ENCODE measurements at places on chromosomes 7 and 10.

DNA sequence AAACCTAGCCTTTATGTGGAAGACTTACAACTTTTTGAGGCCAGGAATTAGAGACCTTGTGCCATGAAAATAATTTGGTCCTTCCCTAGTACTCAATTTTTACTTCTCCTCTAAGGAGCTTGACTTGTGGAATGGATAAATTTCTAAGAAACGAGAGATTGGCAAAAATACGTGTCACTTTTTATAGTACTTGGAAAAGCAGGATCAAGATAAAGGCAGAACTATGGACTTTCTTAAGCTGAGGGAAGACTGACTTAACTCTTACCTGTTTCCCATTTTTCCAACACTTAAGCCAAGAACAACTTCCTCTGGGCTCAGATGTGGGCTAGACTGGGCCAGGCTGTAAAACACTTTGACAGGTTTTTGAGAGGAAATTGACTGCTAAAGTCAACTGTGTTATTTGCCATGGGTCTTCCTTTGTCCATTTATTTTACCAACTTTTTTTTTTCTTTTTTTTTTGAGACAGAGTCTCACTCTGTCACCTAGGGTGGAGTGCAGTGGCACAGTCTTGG, 2.0 kb upstream of the WBP1L start:
- no peak for DNase-seq

- DNase-seq = no peak
These were observed 53.4 kb downstream of the TNS3 start for GRCh38 chr7:47528471-47528870.

DNA sequence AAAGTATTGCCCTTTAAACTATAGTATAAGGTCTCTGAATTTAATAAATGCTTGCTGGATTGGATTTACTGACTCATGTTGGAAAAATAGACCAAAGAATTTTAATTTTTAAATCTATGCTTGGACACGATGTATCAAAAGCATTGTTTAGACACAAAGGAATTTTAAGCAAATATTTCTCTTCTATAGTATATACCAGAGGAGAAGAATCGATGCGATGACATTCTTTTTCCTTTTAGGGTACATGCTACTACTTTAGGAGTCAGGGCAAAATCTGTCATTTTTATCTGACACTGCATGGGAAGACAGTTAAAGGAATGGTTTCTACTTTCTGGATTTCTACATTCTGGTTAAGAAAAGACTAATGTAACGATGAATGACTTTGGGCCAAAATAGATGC, 339.9 kb downstream of the BMPER start:
- DNase-seq = no peak

GRCh38 chr7:102832674-102833073, 80.1 kb upstream of the LRRC17 start:
- DNase-seq = no peak

DNA sequence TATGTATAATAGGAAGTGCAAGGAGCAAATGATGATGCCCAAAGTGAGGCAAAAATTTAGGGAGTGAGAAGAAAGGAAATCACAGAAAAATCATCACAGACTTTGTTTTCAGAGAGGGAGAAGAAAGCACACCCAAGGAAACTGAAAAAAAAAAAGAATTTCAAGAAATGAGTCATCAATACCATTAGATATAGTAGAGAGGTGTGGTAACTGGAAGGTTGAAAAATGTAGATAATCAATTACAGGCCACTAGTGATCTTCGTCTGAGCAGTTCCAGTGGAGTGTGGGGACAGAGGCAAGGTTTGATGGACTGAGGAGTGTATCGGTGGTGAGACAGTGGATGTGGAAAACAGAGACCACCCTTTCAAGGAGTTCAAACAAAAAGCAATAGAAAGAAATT, 31.7 kb downstream of the ASB4 start:
- DNase-seq = no peak

- no peak for DNase-seq
These were observed 30.7 kb downstream of the MYOF start for GRCh38 chr10:93451244-93451947.

DNA sequence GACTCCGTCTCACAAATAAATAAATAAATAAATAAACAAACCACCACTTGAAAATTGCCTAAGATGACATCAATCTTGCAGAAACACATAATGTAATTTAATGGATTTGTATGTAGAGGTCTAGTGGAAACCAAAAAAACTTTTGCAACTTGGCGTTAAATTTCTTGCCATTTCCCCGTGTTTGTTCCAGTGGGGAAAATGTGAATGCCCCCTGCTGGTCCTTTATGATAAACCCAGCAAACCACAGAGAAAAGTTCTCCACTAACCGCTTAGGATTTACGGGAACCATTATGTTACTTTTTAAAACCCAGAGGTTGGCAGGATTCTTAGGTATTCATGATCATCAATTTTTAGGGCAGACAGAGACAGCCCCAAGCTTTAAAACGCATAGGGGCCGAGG, 32.5 kb downstream of the LAMB4 start:
- no peak for DNase-seq

DNA sequence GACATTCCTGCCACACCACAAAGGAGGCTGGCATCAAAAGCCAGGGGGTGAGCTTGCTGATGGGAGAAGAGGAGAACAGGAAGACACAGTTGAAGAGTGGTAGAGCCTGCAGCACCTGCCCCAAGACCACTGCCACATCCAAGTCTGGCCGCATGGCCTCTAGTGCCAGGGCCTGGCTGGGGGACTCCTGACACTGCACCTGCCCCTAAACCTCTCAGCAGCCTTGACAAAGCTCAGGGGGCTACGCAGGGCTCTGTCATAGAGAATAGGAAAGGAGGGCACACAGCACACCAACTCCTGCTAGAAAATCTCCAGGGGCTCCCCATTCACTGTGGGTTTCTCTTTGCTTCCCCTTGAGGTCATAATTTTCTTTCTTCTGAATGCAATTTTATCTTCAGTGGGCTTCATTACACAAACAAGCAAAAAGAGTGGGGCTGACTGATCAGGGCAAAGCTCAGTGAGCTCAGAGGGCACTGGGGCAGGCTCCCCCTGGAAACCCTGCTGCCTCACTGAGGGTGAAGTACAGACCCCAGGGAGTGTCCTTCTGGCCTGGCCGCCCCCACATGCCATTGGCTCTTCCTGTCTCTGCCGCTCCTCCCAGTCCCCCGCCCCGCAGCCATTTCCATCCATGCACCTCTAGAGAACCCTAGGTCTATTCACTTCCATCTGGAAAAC, 37.2 kb downstream of the VOPP1 start:
- DNase-seq = no peak

DNA sequence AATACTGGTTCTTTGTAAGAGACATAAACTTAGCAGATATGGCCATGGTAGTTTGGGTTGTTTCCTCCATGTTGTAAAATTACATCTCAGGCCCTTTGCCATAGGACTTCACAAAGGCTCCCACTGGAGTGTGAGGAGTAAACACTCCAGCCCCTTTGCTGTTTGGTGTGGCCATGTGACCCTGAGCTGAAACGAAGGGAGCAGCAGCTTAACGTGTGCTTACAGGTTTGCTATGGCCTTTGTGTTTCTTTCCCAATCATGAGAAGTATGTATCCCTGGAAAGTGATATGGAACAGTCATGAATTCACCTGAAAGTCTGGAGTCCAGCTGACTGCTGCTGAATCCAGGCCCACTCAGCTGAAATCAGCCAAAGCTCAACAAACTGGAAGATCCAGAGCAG, 23.8 kb upstream of the SFTPA1 start:
- DNase-seq = no peak

DNA sequence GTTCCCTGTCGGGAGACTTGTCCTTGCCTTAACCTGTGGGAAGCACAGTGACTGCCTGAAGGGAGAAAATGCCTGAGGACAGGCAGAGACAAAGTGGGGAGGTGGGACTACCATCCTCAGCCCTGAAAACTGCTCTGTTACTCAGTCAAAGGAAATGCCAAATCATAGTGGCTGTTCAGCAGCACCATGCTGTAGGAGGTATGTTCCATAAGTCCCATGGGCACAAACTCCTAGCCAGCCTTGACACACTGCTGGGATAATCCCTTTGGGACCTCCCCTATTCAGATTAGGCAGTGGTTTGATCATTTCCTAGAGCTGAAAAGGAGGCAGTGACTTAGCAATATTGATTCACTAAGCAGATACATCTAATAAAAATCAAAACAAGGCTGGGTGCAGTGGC, 80.1 kb downstream of the MCU start:
- DNase-seq = no peak

DNA sequence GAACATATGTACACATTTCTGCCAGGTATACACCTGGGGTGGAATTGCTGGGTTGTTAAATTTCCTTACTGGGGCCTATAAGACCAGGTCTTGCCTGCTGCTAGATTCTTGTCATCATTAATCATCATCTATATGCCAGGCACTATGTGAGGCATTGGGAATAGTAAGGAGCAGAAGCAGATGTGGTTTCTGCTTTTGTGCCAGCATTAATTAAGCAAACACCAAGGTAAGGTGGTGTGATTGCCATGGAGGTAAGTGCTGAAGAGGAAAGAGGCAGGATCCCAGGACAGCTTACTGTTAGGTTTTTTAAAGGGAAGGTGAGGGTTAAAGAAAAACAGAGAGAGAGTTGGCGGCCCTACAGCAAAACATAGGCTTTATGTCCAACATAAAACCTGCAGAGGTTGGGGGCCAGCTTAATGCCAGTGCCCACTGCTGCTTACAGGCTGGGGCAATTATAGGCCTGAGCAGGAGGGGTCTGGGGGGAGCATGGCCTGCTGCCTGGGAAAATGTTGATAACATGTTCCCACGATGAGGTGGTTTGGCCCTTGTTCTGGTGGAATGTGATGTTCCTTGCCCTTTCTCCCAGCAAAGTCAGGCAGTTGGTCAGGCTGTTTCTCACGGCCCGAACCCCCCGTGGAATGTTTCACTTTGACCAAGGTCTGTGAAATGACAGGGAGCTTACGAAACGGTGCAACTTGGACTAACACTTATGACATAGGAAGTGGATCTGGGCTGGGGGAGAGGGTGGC, 93.9 kb downstream of the RBM20 start:
- DNase-seq = no peak

GRCh38 chr7:143245123-143245522, 18.1 kb upstream of the GSTK1 start:
- no peak for DNase-seq

DNA sequence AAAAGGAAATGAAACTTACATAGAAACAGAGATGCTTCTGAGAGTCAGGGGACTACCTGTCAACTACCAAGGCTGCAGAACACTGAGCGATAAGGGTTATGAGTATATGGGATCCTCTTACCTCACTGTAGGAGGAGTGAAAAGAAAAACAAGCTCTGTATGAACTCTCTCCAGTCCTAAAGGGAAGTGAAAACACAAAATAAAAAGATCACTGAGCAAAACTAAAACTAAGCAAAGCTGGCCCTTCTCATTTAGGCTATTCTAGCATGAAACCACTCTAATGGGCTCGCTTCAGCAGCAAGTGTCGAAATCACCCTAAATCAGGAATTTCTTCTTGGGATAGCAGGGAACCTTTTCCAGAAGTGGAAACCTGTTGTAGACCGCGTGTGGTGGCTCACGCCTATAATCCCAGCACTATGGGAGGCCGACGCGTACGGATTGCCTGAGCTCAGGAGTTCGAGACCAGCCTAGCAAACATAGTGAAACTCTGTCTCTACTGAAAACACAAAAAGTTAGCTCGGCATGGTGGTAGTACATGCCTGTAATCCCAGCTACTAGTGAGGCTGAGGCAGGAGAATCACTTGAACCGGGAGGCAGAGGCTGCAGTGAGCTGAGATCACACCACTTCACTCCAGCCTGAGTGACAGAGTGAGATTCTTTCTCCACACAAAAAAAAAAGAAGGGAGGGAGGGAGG, 27.0 kb downstream of the DCLRE1C start:
- DNase-seq = no peak

DNA sequence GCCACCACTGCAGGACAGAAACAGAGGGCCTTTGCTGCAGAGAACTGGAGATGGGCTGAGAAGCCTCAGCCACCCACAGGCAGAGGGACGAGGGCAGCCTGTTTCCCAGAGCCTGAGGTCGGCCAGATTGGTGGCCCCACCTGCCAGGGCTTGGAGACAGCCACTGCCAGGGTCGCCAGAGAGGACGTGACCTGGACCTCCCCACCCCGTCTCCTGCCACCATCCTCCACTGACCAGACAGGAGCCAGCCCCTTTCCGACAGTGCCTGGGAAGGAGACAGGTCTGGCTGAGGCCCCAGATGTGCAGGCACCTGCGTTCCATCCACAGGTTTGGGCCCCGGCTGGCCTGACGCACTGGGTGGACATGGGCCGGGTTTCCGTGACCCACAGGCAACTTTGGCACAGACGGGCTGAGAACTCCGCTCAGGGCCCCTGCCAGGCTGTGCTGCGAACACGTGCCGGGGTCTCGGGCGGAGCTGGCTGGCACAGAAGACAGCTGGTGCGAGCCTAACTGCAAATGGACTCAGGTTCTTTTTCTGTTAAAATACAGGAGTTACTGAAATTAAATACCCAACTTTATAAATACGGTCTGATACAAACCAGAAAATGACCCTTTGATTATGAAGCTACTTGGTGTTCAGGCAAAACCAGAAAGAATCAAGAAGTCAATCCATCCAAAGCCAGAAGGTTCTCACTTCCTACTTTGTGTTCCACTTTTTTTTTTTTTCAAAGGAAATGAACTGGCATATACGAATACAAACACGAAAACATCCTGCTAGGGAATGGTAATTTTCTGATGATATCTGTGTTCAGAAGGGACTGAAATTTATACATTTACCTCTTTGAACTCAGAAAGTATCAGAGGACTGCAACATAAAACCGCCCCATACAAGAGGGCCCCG, 6.9 kb downstream of the COX19 start:
- no peak for DNase-seq

GRCh38 chr10:116766241-116766827, 24.0 kb upstream of the HSPA12A start:
- no peak for DNase-seq

DNA sequence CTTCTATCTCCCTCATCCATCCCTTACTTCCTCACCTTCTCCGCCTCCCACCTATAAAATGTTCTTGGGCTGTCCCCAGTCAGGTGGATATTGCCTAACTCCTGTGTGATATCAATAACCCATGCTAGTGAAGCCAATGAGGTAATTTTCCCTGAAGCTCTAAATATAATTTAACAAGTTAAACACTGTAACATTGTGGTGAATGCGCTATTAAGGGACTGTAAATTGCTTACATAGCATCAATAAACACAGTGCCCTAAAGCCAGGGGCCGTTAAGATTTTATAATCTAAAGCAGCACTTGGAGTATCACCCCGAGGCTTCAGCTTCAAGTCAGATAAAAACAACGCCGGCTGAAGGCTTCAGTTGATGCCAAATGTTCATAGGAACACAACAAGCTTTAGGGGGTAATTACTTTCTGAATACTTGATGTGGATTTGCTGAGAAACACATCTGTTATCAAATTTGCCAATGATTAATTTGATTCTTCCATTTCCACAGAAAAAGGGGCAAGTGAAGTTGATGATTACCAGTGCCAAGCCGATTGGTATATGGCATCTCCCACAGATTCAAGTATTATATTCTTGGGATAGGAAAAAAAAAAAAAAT, 138.4 kb downstream of the CREB5 start:
- DNase-seq = no peak

DNA sequence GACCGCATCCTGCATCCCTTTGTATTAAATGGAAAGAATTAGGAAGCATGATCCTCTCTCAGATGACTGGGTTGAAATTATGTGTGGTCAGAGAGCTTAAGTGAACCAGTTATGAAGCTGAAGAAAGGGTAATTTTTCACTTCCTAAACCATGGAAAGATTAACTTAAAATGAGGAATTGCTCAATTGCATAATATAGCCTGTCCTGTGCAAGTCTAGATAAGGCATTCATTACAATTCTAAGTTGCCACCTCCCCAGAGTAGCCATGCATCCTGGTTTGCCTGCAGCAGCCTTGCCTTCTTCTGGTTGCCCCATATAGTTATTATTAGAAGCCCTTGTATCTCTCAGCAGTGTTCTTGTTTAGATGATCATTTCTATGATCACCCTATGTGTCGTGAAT, 45.3 kb downstream of the STARD3NL start:
- no peak for DNase-seq

- DNase-seq = no peak
These were observed 18.5 kb upstream of the PRRT4 start for GRCh38 chr7:128379900-128380479.

All from stimulated activated CD8-positive, alpha-beta memory T cell treated with anti-CD3 and anti-CD28 coated beads, Interleukin-4, amount 100 ng/mL, for 4 hours (primary cell).